A673 (cell line): ENCODE measurements at places on chromosomes 7 and 10.
A peak's percentile ranks its signal among the peaks of the same experiment; 100 is the strongest.

DNA sequence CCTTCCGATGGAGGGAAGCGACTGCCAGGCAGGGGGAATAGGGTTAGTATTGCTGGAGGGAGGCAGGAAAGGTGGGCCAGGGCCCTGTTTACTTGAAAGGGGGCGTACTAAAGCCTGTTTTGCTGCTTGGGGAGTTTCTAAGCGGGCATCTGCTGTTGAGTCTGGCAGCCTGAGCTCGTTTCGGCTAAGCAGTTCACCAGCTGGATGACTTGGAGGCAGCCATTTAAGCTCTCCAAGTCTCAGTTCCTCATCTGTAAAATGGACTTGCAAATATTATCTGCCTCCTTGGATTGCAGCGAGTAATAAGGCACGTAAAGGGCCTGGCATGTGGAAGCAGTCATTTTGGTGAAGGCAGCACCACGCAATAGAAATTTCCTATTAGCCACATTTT lies 44.0 kb downstream of the LDB3 start:
- no peak for DNase-seq

DNA sequence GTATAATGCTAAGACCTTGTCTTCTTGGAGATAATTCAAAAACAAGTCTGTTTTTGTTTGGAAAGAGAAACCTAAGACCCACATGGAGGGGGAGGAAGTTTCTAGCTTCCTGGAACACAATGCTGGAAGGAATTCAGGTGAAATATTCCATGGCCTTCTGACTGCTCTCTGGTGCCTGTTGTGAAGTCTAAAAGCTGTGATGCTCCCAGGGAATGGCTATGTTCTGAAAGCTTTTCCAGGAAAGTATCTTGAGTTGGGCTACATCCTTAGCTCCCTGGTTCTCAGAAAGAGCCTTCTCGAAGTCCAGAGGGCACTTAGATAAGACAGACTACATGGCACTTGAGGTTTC lies 12.5 kb upstream of the PFKP start:
- DNase-seq = no peak

DNA sequence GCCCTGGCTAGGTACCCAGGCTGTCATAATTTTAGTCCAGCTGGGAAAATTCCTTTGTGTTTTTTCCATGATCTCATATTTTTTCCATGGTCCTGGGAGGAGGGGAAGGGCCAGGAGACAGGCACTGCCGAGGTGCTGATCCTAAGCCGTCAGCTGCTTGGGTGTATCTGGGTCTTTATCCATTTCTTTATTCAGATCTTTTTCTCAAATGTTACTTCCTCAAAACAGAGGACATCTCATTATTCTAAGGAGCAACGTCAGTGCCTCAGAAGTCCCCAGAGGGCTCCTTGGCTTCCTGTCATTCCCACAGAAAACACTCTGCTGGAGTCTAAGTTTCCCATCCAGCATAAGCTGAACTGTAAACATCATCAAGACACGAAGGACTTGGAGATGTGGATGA lies 2.8 kb upstream of the OR6V1 start:
- DNase-seq = peak; percentile 39

DNA sequence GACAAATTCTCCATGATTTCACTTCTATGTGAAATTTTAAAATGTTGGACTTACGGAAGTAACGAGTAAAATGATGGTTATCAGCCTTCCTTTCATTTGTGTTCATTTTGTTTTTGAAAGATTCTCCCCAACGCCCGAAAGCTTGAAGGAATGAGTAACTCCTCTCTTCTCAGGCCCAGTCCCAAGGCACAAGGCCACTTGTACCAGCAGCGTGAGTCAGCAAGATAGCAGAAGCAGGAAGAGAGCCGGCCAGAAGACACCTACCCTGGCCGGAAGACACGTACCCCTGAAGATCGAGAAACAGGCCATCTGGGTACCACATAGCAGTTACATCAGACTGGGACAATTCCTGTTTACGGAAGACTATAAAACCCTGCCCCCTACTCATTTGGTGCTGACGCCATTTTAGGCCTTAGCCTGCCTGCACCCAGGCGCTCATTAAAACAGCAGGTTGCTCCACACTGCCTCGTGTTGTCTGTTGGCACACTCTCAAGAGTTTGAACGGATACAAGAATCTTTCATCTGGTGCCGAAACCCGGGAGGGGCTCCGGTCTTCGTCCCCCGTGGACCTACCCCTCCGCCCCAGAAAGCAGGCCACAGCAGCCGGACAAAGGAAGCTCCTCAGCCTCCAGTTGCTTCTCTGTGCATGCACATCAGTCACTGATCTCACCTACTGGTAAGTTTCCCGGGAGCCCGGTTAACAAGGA lies 60.4 kb downstream of the LRRC17 start:
- DNase-seq = no peak

GRCh38 chr10:59109826-59110225 lies 66.6 kb upstream of the PHYHIPL start:
- no peak for DNase-seq

DNA sequence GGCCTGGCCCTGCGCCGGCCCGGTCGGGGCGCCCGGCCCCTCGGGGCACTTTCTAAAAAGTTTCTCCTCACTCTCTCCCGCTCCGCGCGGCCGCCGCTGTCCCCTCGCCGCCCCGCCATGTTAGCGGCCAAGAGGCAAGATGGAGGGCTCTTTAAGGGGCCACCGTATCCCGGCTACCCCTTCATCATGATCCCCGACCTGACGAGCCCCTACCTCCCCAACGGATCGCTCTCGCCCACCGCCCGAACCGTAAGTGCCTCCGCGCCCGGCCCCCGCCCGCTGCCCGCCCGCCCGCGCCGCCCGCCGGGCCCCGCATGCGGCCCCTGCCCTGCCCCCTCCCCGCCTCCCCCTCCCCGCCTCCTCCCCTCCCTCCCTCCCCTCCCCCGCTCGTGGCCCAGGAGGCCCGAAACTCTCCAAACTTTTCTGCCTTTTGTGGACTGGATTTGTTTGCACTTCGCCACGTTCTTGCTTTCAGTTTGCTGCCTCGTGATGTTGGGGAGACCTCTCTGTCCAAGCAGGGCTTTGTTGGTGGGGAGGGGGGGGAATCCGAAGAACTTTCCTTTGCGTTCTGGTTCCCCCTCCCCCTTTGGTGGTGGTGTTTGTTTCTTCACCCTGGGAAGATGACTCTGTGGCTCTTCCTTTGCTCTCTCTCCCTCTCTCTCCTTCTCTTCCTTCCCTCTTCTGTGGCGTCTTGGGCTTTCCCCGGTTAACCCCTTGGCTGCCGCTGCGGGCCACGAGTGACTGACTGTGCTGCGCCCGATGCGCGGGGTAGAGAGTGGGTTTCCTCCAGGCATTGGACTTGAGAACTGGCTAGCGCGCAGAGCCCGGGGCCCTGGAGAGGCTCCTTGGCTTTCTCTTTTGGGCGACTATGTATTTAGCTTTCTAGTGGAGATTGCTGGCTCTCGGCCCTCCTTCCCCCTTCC lies 1.6 kb downstream of the TCF7L2 start:
- peak; percentile 80 for DNase-seq

DNA sequence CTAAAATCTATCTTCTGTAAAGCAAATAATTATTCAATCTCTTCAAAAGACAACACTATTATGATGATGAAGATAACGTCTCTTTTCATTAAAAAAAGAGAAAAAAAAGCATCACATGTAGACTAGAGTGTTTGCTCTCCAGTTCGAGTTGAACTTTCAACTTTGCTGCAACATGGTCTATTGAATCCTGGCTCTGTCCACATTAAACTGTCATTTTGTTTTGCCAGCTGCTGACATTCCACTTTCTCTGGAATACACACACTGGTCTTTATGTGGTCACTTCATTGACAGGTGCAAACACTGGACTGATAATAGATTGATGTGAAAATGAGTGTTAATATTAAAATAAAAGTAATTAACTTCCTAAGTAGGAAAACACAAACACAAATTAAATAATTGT lies 61.7 kb downstream of the PTF1A start:
- no peak for DNase-seq

DNA sequence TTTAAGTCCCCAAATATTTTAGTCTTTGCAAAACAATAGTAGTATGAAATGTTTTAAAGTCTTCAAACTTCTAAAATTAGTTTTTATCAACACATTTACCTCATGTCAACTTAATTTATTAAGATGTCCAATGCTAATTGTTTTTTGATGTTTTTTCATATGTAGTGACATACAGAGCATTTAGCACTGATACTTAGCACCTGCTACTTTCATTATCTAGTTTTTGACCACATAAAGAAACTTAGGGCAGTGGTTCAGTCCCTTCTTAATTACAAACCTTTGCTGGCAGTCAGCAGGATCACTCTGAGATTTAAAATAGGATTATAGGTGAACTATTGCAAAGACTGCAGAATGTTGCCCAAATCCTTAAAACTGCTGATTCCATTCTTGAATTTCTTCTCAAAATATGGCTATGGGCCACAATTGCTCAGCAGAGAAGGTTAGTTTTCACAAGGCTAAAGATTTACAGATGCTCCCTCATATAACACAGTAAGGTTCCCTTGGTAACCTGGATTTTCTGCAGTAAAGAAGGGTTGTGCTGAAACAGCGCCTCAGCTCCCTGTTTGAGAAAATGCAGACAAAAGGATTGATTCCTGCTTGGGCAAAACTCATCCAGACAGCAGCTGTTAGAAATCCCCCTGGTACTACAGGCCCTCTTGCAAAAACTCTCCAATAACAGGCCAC lies 3.4 kb downstream of the GPR85 start:
- no peak for DNase-seq

DNA sequence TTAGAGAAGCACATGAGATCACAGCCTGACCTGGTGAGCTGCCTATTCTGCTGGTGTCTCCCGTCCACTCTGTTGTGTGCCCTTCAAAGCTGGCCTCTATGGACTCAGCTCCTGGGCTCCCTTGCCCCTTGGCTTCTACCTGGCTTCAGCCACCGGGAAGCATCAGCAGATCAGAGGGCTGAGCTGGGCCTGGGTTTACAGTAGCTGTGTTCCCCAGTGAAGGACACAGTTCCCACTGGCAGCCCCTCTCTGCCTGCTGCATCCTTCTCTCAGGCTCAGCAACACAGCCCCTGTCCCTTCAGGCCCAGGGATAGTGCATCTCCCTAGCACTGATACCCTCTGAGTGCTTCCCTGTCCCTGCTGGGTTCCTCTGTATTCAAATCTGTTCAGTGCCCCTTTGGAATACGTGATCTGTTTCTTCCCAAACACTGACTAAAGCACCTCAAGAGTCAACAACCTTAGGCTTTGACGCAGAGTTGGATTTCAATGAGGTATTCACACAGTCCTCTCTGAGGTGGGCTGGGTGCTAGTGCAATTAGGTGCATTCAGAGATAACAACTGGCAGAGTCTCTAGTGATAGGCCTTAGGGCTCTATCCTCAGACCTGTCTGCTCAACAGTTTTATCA lies 109.8 kb downstream of the GRID1 start:
- DNase-seq = no peak

GRCh38 chr7:18504965-18505364 lies 9.4 kb downstream of the HDAC9 start:
- DNase-seq = no peak

DNA sequence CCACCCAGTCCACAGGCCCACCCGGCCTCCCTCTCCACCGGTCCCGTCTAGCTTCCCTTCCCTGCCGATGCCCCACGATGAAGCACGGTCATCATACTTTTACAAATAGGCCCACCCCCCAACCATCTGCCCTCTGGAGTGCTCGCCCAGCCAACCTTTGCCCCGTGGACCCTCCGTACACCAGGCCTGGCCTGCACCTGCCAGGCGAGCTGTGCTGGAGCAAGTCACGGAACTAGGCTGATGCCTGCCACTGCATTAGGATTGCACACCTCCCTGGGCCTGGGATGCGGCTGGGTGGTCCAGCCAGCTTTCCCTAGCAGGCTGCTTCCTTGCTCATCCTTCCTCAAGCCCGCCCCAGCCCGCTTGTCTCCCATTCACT lies 44.7 kb downstream of the PPIF start:
- no peak for DNase-seq

GRCh38 chr10:125343118-125343925 lies 183.0 kb upstream of the CTBP2 start:
- DNase-seq = peak; percentile 31

DNA sequence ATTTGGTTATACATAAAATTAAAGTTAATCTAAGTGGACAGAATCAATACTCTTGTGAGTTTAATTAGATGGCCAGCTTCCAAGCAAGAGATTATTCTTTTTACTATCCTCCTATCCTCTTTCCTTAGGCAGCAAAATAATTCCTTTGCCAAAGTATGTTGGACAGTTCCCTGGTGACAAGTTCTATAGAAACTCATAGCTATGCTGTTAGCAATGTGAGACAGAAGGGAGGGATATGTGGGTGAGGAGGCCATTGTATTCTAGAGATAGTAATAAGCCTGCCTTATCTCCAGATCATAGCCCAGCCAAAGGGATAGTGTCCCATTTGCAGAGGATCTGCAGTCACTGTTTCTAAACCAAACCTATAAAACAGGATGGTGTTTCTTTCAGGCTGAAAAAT lies 181.6 kb upstream of the HDAC9 start:
- DNase-seq = peak; percentile 9

- DNase-seq = peak; percentile 21
Observed at GRCh38 chr7:126569402-126569801, 683.3 kb downstream of the GRM8 start.

GRCh38 chr7:4085937-4086691 lies 596.0 kb upstream of the FOXK1 start:
- DNase-seq = no peak

DNA sequence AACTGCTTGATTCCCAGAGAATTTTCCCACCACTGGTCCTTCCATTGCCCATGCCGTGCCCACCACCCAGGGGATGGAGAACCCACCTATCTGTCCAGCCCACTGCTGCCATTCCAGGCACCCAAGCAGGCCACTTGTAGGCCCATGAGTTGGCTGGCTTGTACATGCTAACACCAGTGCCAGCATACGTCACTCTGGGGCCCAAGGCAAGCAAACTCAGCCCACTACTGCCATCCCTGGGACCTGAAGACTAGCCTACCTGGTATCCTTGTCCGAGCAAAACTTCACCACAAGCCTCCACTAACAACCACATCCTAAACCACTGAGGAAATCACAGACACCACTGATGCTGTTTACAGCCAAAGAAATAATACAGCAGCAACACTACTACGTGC lies 44.7 kb upstream of the CDK6 start:
- no peak for DNase-seq

GRCh38 chr7:28980451-28981160 lies 22.5 kb upstream of the TRIL start:
- peak; percentile 59 for DNase-seq
